ENCODE measurements at places on chromosomes 5 and 9.

DNA sequence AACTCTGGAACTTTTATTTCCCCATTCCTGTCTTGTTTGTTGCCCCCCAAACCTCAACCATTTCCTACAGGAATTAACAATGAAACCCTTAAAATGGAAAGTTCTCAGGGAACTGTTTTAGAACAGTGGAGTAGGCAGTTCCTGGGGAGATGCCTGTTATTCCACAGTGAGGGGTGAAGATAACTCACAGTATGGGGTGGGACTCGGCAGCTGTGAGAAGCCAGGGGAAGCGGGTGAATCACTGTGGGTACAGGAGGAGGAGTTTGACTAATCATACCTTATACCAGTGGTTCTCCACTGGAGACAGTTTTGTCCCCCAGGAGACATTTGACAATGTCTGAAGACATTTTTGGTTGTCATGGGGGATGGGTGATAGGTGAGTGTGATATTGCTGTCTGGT is 36.9 kb upstream of the GLRA1 start:
- peaks cover 6% of the 10 kb centered on the region for H3K4me1 ChIP-seq
- no peaks in the 10 kb centered on the region for H3K27me3 ChIP-seq
- H3K4me3 ChIP-seq, result no peak overlapping the region
- H3K36me3 ChIP-seq, result no peaks in the 10 kb centered on the region

DNA sequence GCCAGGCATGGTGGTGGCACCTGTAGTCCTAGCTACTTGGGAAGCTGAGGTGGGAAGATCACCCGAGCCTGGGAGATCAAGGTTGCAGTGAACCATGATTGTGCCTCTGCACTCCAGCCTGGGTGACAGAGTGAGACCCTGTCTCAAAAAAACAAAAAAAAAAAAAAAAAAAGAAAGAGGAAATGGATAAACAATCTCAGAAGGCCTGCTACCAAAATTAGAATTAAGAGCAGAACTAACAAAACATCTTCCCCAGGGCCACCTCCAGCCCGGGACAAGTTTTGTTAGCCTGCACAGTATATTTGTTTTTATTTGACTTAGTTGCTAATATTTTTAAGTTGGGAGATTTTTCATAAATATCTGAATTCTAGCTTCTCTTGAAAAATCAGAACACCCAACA is 23.1 kb downstream of the PAX5 start:
- no peaks in the 10 kb centered on the region for H3K36me3 ChIP-seq
- DNase-seq, result no peak
- H3K4me3 ChIP-seq, result no peak overlapping the region
- no peaks in the 10 kb centered on the region for H3K4me1 ChIP-seq

DNA sequence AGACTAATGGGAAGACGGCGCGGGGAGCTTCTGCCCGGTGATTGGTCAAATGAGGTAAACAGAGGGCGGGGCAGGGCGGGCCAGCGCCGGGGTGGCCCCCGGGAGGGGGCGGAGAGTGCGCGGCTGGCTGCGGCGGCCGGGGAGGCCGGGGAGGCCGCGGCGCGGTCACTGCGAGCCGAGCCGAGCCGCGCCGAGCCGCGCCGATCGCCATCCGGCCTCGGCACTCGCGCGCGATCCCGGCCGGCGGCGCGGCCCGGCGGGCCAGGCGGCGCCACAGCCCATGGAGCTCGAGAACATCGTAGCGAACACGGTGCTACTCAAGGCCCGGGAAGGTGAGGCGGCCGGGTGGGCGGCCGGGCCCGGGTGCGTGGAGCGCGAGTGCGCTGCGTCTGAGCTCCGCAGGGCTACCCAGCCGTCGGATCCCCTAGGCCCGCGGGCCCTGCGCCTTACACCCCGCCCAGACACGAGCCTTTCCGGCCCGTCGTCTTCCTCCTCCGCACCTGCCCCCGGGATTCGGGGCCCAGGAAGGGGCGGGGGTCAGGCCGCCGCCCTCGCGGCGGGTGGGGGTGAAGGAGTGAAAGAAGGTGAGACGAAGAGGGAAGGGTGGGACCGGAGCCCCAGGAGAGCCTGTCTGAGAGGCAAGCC is at the start of gene GRK6:
Gene GRK6 (plus strand): TSS at position 111 of the 645 bp plus-strand sequence. CDS start 170 bp downstream, at position 281.
- peak within 1 kb of the TSS; percentile 94 for H3K27ac ChIP-seq
- H3K27me3 ChIP-seq, result no peaks in the 10 kb centered on the region
- H3K36me3 ChIP-seq, result peaks cover 21% of the 10 kb centered on the region
- H3K4me3 ChIP-seq, result peak within 1 kb of the TSS; percentile 95
- H3K4me1 ChIP-seq, result peaks cover 58% of the 10 kb centered on the region

DNA sequence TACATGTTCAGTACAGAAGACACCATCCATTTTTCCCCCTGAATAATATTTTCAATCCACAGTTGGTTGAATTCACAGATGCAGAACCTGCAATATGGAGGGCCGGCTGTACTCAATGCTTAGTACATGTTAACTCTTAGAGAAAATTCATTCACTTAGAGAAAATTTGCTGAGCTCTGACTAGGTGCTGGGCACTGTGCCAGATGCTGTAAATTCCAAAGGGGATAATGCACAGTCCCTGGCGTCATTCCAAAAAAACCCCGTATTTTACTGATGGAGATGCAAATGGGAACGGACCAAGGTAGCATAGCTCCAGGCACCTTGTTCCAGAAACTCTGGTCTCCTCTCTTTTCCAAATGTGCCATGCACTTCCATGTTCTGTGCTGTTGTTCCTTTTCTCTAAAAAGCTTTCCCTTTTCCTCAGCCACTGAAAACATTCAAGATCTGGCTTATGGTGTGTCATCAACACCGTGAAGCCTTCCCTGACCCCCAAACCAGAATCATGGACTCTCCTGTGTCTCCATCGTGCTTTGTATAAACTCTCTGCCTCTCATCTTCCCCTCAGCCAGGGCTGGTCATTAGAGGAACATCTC is 55.7 kb upstream of the COL15A1 start:
- H3K4me3 ChIP-seq, result no peak overlapping the region
- H3K4me1 ChIP-seq, result no peaks in the 10 kb centered on the region
- H3K27me3 ChIP-seq, result peaks cover 37% of the 10 kb centered on the region
- DNase-seq, result no peak

GRCh38 chr5:176929654-176930053 is 30.5 kb upstream of the HK3 start:
- H3K27me3 ChIP-seq, result no peaks in the 10 kb centered on the region
- peaks cover 14% of the 10 kb centered on the region for H3K36me3 ChIP-seq
- DNase-seq, result no peak
- H3K4me1 ChIP-seq, result peaks cover 1% of the 10 kb centered on the region

- no peak overlapping the region for H3K4me3 ChIP-seq
- no peaks in the 10 kb centered on the region for H3K4me1 ChIP-seq
- no peaks in the 10 kb centered on the region for H3K36me3 ChIP-seq
- no peaks in the 10 kb centered on the region for H3K27me3 ChIP-seq
- no peak for DNase-seq
- H3K27ac ChIP-seq, result no peak overlapping the region
These were observed 46.7 kb downstream of the MYO10 start for GRCh38 chr5:16889203-16889971.

- H3K27me3 ChIP-seq, result no peaks in the 10 kb centered on the region
- H3K27ac ChIP-seq, result no peak overlapping the region
- no peak overlapping the region for H3K4me3 ChIP-seq
These were observed 12.5 kb downstream of the MAPKAP1 start for GRCh38 chr9:125694478-125694877.

GRCh38 chr9:131019388-131020239 is 10.6 kb downstream of the LAMC3 start:
- no peak overlapping the region for H3K4me3 ChIP-seq
- H3K36me3 ChIP-seq, result no peaks in the 10 kb centered on the region
- H3K27ac ChIP-seq, result no peak overlapping the region
- H3K4me1 ChIP-seq, result no peaks in the 10 kb centered on the region
- H3K27me3 ChIP-seq, result peaks cover 2% of the 10 kb centered on the region

DNA sequence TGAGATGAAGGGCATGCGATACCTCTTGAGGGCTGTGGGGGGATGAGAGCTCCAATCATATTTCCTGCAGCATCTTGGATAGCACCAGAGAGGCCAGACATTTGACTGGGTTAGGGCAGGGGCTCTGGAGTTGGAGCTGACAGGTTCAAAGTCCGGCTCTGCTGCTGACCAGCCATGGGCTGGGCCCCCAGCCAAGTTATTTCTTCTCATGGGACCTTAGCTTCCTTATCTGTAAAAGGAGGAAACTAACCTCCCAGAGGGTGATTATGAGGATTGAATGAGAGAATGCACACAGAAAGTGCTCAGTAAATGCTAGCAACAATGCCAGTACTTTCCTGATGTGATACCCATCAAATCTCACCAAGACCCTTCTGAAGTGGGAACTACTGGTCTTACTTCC is 65.2 kb upstream of the SLC25A51 start:
- H3K36me3 ChIP-seq, result no peaks in the 10 kb centered on the region
- no peaks in the 10 kb centered on the region for H3K27me3 ChIP-seq
- H3K27ac ChIP-seq, result no peak overlapping the region
- no peak for DNase-seq
- no peak overlapping the region for H3K4me3 ChIP-seq

GRCh38 chr5:156328766-156329165 is 1.8 kb downstream of the SGCD start:
- no peaks in the 10 kb centered on the region for H3K36me3 ChIP-seq
- H3K4me1 ChIP-seq, result no peaks in the 10 kb centered on the region
- peaks cover 14% of the 10 kb centered on the region for H3K27me3 ChIP-seq
- H3K4me3 ChIP-seq, result no peak overlapping the region
- no peak for DNase-seq

DNA sequence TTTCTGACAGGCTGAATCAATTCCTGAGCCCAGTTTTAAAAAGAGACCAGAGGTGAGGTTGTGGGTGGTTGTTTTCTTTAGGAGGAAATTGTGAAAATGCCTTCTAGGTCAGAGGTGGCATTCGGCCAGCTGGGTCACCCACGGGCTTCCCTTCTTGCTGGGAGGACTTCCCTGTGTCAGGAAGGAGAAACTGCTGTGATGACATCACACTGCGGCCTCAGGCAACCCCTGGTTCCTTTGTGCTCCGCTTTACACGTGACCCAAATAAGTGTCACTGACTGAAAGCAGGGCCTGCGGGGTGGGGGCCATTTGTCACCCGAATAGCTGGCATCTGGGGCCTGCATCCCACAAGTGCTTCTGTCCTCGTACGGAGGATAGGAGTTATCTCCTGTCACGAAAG is 39.7 kb downstream of the FABP6 start:
- no peak for DNase-seq
- peaks cover 4% of the 10 kb centered on the region for H3K4me1 ChIP-seq
- H3K4me3 ChIP-seq, result no peak overlapping the region
- H3K36me3 ChIP-seq, result no peaks in the 10 kb centered on the region
- H3K27me3 ChIP-seq, result peaks cover 3% of the 10 kb centered on the region

DNA sequence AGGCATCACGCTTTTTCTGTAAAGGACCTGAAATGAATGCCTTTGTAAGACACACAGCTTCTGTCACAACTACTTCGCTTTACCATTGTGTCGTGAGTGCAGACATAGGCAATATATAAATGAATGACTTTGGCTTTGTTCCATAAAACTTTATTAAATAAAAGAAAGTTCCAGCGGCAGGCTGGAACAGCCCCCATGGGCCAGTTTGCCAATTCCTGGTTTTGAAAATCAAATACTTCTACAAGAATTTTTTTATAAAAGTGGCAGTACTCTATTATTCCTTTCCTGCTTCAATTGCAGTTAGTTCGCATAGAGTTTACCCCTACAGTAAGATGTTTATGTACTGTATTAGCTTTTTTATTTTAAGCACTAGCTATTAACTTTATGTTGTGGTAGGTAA is 53.7 kb downstream of the SRFBP1 start:
- no peak overlapping the region for H3K4me3 ChIP-seq
- H3K4me1 ChIP-seq, result peaks cover 8% of the 10 kb centered on the region
- no peak for DNase-seq
- no peak overlapping the region for H3K27ac ChIP-seq

- no peak for DNase-seq
- H3K27me3 ChIP-seq, result no peaks in the 10 kb centered on the region
- no peaks in the 10 kb centered on the region for H3K36me3 ChIP-seq
- peaks cover 30% of the 10 kb centered on the region for H3K4me1 ChIP-seq
- H3K27ac ChIP-seq, result no peak overlapping the region
- no peak overlapping the region for H3K4me3 ChIP-seq
These were observed 184.0 kb downstream of the GNAQ start for GRCh38 chr9:77847626-77848025.

- no peak overlapping the region for H3K4me3 ChIP-seq
- H3K27me3 ChIP-seq, result no peaks in the 10 kb centered on the region
- no peaks in the 10 kb centered on the region for H3K4me1 ChIP-seq
- H3K27ac ChIP-seq, result no peak overlapping the region
- no peaks in the 10 kb centered on the region for H3K36me3 ChIP-seq
These were observed 558.3 kb downstream of the DTWD2 start for GRCh38 chr5:118430076-118430475.

DNA sequence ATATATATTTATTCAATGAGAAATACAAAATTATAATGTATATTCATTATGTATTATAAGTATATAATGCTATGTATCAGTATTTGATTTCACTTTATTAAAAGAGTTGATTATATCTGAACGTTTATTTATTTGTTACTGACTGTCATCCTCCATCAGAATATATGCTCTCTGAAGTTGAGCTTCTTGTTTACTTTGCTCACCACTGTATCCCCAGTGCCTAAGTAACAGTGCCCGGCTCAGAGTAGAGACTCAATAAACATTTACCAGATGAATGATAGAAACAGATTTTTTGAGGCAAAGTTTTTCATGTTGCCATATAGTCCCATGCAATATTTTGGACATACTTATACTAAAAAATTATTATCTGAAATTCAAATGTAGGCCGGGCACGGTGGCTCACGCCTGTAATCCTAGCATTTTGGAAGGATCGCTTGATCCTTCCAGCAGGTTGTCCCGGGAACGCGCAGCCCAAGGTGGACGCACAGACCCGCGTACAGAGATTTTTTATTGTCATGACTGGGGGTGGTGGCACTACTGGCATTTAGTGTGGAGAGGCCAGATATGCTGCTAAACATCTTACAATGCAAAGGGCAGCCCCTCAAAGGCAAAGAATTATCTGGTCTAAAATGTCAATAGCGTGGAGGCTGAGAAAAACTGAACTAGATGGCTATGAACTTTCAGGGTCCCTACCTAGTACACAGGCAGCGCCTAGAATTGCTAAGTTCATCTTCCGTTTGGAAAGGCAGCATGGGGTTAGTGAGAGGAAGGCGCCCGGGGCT is 761 bp upstream of the DNAJC25 start:
- no peak for DNase-seq
- H3K4me1 ChIP-seq, result peaks cover 46% of the 10 kb centered on the region
- H3K36me3 ChIP-seq, result peaks cover 12% of the 10 kb centered on the region

DNA sequence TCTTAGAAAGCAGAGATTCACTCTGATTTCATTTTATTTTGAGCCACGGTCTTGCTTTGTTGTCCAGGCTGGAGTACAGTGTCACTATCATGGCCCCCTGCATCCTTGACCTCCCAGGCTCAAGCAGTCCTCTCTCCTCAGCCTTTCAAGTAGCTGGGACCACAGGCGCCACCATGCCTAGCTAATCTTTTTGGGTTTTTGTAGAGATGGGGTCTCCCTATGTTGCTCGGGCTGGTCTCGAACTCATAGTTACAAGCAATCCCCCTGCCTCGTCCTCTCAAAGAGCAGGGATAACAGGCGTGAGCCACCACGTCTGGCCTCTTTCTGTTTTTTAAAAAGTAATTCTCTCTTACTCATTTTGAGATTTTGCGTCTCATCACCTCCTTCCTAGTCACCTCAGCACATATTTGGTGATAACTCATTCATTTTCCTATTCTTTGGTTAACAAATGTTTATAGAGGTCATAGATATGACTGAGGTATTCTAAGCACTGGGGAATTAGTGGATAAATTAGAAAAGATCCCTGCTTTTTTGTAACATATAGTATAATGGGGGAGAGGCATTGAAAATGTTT is 10.8 kb upstream of the DCP2 start:
- H3K4me3 ChIP-seq, result peak overlapping the region; percentile 1
- no peak for DNase-seq
- peak overlapping the region; percentile 74 for H3K27ac ChIP-seq
- H3K27me3 ChIP-seq, result no peaks in the 10 kb centered on the region
